ENCODE measurements at places on chromosomes 2 and 18. TPM values are rescaled to one million over a fixed set of nuclear protein-coding genes. Genes with fewer than 3 reads are reported as not detected.

Gene PROKR1
- total RNA-seq, result not detected

Gene TM4SF20
- total RNA-seq, result not detected

DNA sequence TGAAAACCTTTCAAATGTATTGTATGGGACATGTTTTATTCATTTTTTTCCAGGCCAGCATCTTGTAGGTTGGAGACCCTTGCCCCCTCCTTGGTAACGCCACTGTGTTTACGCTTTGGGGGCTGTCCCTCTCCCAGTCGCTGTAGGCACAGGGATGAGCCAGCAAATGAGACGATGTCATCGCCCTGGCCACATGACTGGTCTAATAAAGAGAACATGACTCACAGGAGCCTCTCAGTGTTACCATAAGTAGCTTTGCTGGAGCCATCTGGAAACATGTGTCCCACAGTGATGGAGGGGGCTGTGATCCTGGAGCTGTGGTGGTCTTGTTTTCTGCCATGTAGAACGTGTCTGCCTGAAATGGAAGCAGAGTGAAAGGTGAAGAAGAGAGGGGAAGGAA lies 78.9 kb downstream of the CD8B2 start:
- peaks cover 15% of the 10 kb centered on the region for H3K4me1 ChIP-seq
- no peaks in the 10 kb centered on the region for H3K27me3 ChIP-seq
- H3K27ac ChIP-seq, result no peak overlapping the region

Gene EVA1A
- 1.3 TPM for total RNA-seq

- H3K4me3 ChIP-seq, result no peak overlapping the region
- no peak for DNase-seq
- H3K4me1 ChIP-seq, result peaks cover 7% of the 10 kb centered on the region
- no peaks in the 10 kb centered on the region for H3K27me3 ChIP-seq
Observed at GRCh38 chr2:217153510-217153909, 293.6 kb upstream of the TNP1 start.

DNA sequence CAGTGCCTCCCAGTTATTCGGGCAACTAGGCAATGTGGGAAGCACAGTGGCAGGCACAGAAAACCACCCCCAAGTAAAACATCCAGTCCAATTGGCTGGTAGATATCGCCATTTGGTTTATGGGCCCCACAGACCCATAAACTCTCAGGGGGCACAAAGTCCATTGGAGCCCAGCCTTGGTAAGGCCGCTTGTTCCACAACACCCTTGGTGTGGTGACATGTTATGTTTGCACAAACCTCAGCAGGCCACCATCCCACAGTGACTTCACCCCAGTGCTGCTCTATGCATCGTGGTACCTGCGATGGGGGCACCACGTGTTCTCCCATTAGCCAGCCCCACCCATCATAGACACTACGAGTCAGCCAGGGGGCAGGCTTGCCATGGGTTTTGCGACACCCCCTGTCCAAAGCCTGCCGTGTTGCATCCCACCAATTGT lies 18.5 kb downstream of the PHOSPHO2 start:
- H3K4me1 ChIP-seq, result peaks cover 12% of the 10 kb centered on the region
- H3K4me3 ChIP-seq, result no peak overlapping the region
- no peak for DNase-seq
